ENCODE measurements at places on chromosomes 3 and 15.

- no peak for DNase-seq
Measured at GRCh38 chr3:161336661-161337060, 34.7 kb downstream of the SPTSSB start.

DNA sequence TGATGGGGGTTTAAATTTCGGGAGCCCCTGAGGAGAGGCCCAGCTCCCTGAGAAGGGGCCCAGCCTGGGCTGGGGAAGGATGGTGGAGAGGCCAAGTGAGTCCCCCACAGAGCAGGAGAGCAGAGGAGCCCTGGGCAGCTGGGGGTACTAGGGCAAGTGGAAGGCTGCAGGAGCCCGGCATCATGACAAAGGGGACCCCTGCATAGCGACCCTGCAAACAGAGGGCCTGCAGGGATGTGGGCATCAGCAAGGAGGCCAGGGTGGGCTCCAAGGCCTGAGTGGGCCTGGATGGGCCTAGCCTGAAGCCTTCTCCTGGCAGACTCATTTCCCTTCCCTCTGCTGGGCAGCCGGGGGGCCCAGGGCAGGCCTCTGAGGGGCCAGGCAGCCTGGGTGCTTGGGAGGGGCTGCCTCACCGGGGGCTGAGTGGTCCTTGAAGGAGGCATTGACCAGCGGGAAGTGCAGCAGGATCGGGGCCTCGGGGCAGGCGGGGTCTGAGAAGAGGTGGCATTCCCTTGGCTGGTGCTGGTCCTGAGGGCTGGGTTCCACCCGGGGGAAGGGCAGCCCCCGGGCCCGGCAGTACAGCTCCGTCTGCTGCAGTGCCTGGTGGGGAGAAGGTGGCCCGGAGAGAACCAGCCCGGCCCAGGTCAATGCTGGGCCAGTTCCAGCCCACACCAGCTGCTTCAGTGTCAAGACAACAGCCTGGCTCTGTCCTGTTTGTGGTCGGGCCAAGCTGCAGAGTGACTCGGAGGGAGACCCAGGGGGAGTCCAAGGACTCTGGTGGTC lies 24.7 kb downstream of the PLA2G4D start:
- DNase-seq: no peak

GRCh38 chr3:119500901-119501300 lies 2.6 kb downstream of the TIMMDC1 start:
- no peak for DNase-seq

- no peak for DNase-seq
Measured at GRCh38 chr15:64813075-64813474, 12.4 kb downstream of the PIF1 start.

DNA sequence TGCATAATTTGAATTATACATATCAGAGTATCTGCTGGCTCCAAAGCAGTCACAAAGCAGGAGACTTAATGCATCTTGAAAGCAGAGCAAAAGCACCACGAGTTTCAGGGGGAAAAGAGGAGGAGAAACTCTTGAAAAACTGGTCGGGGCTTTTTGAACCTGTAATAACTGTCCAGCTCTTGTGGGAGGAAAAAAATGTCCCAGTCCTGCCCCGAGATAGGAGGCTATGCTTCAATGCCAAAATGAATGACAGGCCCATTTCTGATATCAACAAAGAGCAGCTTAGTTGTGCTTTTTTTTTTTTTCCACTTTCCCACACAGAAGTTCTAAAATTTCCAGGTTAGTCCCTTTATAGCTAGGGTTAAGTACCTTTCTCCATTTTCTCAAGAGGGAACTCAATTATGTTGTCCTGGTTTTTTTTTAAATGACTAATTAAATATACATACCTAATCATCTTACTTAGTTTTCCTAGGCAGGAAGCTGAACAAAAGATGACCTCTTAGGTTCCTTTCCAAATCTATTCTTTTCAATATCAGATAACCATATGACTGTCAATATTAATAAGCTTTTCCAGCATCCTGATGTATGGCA lies 120.2 kb downstream of the TFDP2 start:
- DNase-seq: no peak

- DNase-seq: no peak
Measured at GRCh38 chr15:82875411-82876003, 66.1 kb downstream of the WHAMM start.

DNA sequence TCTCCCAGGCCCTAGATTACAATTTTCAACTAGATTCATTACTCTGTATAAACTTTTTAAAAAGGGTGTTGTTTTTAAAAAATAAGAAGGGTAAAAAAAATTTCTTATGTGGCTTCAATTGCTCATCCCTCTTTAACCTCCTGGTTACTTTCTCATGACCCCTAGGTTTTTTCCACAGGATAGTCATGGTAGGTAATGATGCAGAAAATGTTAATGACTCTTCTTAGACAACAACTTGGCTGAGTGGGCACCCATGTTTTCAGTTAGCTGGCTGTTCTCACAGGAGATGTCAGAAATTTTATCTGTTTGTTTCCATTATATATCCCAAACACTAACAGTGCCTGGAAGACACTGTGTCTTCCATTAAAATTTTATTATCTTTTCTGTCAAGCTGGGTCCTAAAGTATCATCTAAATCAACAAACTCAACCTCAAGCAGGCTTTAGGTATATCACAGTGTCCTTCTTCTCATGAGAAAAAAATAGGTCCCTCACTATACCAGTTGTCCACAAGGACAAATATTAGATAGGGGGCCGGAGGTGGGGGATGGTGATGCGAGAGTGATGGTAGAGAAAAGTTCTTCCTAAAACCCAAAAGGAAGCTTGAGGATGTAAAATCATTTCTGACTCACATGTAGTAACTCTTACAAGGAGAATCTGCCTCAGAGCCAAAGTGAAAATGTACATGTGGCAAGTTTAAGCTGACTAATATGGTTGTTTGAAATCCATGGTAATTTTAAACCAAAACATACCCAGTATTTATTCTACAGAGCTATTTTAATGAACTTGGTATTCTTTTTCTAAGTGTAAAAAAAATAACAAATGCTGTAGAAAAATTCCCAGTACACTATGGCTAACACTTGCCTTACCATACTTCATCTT lies 43.3 kb downstream of the PLOD2 start:
- no peak for DNase-seq

DNA sequence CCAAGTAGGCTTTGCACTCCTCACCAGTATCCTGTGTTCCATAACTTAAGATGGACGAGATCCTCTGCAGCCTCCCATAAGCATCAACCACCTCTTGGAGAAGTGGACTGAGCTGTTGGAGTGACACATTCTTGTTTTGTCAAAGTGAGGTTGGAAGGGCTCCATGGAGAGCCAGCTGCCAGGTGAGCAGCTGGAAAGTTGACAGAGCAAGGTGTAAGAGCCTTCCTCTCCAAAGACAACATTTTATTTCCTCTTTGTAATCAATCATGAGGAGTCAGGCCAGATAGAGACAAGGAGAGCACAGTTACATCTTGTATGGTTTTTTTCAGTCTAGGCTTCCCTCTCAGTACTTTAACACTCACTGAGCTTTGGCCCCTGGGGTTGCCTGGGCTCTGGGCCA lies 5.1 kb downstream of the ABI3BP start:
- DNase-seq: no peak

- DNase-seq: no peak
Measured at GRCh38 chr15:83565553-83566159, 88.3 kb upstream of the ADAMTSL3 start.

DNA sequence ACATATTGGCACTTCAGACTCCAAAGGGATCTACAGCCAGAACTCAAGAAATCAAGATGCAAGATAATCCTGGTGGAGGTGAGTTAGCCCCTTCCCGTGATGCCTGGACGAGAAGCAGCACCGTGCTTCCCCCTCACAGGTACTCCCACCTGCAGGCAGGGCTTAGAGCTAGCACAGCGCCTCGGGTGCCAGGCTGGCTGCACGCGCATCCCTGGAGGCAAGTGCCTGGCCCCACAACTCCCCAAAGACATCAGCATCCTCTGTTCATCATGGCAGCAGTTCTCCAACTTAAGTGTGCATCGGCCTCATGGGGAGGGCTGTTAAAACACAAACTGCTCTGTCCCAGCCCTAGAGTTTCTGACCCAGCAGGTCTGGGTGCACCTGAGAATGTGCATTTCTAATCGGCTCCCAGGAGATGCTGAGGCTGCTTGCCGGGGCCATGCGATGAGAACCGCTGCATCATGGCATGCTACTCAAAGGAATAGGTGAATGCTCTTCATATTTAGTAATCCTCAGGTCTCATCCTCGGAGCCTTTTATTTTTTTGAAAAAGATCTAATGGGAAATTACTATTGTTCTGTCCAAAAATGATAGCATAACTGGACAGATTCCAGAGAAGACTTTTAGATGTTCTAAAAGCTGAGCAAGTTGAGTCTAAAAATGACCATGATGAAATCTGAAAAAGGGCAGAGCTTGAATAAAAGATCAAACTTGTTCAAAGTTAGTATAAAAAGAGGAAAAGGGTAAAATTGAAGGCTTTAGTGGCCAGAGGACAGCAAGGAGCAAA lies 244.2 kb downstream of the ADAMTS17 start:
- DNase-seq: no peak

GRCh38 chr15:31098953-31099740 lies 2.4 kb downstream of the TRPM1 start:
- DNase-seq: no peak

DNA sequence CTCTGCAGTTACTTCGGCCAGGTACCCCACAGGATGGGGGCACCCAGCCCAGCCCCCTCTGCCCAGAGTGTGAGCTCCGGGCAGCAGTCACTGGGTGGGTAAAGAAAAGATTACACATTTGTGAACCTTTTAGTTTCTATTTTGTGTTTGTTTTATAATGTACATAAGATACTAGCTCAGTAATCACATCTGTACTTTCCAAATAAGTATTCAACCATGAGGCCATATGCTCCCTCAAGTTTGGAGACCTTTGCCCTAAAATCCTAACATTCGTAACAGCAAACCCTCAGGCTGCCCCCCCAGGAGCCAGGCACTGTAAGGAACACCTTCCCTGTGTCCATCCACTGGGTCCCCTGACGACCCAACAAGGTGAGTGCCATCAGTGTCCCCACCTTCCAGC lies 68.3 kb upstream of the SLC6A6 start:
- no peak for DNase-seq

GRCh38 chr3:22542311-22542710 lies 660.8 kb upstream of the UBE2E2 start:
- no peak for DNase-seq

GRCh38 chr3:160860346-160860745 lies 104.3 kb downstream of the PPM1L start:
- DNase-seq: no peak

DNA sequence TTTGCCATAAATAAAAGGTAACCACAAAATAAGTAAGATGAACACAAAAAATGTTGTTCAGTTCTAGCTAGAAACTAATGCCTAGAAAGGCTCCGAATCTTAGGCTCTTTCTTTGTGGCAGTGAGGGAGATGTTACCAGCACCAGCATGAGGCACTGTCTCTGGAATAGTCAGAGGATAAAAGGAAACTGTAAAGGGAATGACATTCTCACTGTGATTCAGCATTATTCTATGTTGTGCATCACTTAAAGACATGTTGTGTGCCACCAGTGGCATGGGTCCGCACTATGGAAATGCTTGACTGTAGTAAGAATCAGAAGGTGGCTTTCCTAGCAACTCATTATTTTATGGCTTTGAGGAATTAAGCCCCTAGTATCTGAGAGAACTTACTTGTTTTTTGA lies 70.8 kb downstream of the SEC22A start:
- no peak for DNase-seq

- no peak for DNase-seq
Measured at GRCh38 chr3:118791246-118791645, 243.4 kb downstream of the IGSF11 start.

DNA sequence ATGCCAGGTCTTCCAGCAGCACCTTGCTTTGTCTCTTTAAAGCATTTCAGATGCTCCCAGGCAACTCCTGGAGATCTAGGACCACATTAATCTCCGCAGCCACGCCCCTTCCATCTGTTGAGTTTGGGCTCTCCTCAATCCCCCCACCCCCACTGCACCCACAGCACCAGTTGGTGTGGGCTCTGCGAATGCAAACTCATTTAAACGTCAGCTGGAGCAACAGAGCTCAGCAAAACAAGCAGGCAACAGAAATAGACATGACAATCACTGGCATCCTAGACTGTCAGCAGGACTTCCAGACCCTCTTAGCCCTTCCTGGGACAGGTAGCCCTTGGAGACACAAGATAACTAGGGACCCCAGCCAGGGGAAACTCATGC lies 106.9 kb downstream of the LSM3 start:
- no peak for DNase-seq

GRCh38 chr15:50876260-50876988 lies 32.1 kb upstream of the AP4E1 start:
- DNase-seq: no peak

DNA sequence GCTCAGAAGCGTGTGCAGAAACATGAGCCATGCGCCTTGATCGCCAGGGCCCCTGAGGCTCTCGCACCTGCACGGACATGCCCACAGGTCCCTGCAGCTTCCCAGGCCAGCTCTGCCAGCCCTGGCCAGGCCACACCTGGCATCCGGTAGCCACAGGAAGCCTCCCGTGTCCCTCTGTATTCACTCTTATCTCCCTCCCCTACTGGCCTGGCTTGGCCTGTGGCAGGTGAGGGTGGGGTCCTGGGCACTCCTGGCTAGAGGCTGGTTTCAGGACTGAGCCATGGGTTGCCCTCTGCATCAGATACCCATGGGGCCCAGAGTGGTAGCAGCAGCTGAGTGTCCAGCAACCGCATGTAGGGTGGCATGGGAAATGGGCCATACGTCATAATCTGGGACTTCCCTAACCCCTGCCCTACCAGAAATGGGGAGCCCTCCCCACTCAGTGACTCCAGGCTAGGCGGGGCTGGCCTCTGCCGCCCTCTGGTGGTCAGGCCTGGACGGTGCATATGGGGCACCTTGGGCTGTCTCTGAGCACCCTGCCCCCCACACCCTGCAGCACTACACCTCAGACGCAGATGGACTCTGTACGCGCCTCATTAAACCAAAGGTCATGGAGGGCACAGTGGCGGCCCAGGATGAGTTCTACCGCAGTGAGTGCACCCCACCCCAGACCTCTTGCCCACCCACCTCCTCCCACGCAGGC lies 12.6 kb upstream of the LMAN1L start:
- DNase-seq: peak; percentile 77

GRCh38 chr15:31802761-31803160 lies 227.6 kb upstream of the CHRNA7 start:
- no peak for DNase-seq

DNA sequence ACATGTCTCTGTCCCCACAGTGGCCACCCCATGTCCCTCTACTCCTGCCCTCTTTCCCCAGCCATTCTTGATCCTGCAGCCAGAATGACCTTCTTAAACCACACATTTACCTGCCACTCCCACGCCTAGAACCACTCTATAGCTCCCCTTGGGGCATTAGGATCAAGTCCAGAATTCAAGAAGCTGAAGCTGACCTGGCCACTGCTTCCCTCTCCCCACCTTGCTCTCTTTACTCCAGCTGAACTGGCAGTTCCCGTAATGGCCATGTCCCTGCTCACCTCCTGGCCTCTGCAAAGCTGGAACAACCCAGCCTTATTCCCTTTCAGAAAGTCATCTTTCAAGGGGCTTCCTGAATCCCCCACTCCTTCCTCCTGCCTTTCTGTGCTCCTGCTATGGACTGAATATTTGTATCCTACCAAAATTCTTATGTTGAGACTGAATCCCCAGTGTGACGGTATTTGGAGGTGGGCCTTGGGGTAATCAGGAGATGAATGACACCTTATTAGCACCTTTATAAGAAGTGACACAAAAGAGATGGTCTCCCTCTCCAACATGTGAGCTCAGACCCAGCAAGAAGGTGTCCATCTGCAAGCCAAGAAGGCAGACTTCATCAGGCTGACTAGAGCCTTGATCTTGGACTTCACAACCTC lies 3.8 kb downstream of the CSRNP1 start:
- DNase-seq: no peak

All from activated CD4-positive, alpha-beta T cell treated with anti-CD3 and anti-CD28 coated beads for 4 hours (primary cell).